ENCODE measurements at places on chromosomes 3 and 15.

DNA sequence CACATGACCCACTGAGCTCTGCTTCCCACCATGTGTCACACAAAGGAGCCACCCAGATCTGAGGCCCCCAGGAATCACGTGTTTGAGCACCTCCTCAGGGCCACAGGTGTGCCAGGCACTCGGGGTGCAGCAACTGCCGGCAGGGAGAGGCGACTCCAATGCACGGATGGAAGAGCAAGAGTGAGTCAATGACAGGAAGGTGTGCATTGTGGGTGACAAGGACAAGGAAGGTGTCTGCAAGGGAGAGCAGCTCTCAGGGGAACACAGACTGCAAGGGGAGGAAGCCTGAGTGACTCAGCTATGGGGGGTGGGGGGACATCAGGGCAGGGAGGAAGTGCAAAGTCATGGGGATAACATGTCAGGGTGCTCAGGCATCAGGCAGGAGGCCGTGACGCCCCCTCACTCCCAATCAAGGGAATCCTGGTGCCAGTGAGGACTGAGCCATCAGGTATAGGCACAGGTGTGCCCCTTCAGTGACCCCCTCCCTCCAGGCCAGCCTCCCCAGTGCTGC lies 67.4 kb downstream of the NUP210 start:
- DNase-seq = peak; percentile 36

- no peak for DNase-seq
These were observed 241.8 kb downstream of the ROBO2 start for GRCh38 chr3:77281721-77282120.

GRCh38 chr15:90603893-90604292 lies 74.2 kb downstream of the CRTC3 start:
- DNase-seq = peak; percentile 25

GRCh38 chr3:183503746-183504145 lies 51.8 kb downstream of the KLHL6 start:
- no peak for DNase-seq

GRCh38 chr15:68207176-68207935 lies 2.2 kb upstream of the CALML4 start:
- DNase-seq = no peak

- no peak for DNase-seq
These were observed 742.3 kb upstream of the CBLB start for GRCh38 chr3:106611116-106611515.

- DNase-seq = no peak
These were observed 638.2 kb upstream of the NAALADL2 start for GRCh38 chr3:174220775-174221554.

- DNase-seq = no peak
These were observed 95.4 kb downstream of the TBC1D2B start for GRCh38 chr15:77982127-77982490.

DNA sequence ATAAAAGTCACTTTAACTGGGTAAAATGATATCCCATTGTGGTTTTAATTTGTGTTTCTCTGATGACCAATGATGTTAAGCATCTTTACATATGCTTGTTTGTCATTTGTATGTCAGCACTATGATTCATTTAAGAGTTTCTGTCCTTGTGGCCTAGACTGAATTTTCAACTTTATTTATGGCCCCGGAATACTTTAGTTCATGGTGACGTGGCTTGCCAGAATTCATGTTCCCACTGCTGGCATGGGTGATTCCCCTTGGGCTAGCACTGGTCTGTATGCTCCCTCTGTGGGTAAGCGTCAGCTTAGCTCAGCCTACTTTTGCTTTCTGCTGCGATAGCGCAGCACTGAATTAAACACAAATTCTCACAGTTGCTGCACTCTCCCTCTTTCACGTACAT lies 436.3 kb upstream of the SGO1 start:
- peak; percentile 84 for DNase-seq

GRCh38 chr3:159861369-159861987 lies 127.2 kb upstream of the IL12A start:
- DNase-seq = no peak

GRCh38 chr15:58466566-58466965 lies 34.8 kb downstream of the LIPC start:
- no peak for DNase-seq

DNA sequence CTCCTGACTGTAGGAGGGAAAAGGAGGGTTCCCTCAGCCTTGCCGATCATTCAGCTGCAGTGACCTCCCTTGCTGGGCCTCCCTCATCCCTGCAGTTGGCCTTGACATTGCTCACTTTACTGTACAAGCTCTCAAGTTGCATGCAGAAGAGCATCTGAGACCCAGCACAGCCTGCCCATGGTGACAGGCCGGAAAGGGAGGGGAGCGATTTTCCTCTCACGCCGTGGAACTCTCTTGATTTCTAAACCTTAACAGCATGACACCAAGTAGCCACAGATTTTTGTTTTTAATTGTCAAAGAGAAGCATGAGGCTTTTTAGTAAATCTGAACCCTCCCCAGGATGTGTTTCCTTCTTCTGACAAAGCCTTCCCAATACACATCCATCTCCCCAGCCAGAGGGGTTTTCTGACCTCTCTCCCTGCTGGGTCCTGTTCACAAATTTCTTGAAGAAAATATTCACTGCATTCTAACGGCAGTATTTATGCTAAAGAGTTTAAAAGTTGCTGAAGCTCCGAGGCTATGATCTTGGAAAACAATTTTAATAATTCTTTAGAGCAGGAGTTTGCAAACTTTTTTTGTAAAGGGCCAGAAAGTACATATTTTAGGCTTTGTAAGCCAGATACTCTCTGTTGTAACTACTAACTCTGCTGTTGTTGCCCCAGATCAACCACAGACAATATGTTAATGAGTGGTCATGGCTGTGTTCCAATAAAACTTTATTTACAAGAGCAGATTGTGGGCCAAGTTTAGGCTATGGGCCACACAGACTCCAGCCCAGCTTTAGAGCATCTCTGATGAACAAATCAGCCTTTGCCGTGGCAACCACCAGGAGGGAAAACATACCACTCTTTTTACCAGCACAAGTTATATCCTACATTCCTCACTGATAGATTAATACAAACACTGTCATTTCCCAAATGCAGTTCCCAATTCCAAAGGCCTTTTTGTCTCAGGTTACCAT lies 34.8 kb downstream of the LMCD1 start:
- peak; percentile 59 for DNase-seq

DNA sequence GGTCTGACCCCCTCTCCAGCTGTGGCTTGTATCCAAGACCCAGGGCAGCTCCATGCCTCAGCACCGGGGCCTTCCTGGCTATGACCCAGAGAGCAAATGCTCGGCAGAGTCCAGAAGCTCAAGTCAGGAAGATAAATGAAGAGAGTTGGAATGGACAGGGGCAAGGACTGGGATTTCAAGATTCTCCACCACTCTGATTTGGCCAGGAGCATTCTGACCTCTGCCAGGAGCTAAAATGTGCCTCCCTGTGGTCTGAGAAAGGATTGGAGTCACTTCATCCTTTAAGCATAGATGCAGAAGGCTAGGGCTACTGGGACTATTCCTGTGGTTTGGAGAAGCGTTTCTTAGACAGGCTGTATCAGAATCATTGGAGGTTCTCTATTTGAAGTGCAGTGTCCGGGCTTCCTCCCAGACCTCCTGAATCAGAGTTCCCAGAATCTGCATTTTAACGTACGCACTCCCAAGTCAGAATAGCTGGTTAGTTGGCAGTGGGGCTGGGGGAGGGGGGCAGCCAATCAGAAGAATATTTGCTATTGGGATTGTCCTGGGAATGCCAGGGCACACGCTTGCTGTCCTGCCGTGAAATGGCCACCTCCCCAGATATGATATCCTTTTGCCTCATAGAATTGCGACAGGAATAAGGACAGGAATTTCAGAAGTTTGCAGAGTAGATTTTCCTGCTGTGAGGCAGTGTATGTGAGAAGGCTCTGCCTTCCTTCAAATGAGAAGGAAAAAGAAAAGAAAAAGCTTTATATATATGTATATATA lies 57.4 kb downstream of the HRH1 start:
- DNase-seq = peak; percentile 69

GRCh38 chr15:41930221-41930866 lies 36.5 kb upstream of the SPTBN5 start:
- peak; percentile 97 for DNase-seq

DNA sequence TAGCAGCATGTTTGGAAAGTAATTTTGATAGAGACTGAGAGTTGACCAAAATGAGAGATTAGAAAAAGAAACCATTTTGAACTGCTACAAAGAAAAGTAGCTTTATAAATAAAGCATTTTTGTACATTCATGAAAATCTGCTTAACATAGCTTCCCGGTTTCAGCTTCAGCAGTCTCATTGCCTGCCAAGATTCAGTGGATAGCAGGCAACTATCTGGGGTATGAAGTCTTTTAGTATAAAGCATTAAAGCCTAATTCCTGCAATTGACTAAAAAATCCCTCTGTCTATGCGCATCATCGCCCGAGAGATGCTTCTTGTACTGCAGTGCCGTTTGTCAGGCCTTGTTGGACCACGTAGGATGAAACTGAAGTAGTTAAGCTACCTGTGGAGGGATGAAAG lies 588.4 kb downstream of the NAALADL2 start:
- DNase-seq = no peak

Data from AG08395 (cell line).